ENCODE measurements at places on chromosomes 6 and 20.
A peak's percentile ranks its signal among the peaks of the same experiment; 100 is the strongest.

DNA sequence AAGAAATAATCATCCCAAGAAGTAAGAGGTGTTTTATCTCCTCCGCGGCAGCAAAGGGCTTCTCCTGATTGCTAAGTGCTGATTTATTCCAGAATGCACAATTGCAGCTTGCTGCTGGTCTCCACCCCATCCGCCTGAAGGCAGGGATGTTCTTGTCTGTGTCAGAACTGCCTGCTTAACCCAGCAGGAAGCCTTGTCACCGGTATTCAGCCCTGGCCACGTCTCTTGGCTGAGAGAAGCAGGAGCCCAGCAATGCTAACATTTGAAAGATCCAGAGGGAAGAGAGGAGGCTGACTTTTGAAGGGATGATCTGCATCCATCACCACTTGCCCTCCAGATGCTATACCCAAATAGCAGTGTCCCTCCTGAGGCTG is 4.2 kb downstream of the SCML4 start:
- no peak for DNase-seq

GRCh38 chr6:1572892-1573291 is 36.8 kb upstream of the FOXC1 start:
- DNase-seq, result no peak

GRCh38 chr6:40810171-40810570 is 223.0 kb upstream of the LRFN2 start:
- DNase-seq, result no peak

GRCh38 chr6:2085657-2086056 is 159.7 kb downstream of the GMDS start:
- DNase-seq, result no peak

DNA sequence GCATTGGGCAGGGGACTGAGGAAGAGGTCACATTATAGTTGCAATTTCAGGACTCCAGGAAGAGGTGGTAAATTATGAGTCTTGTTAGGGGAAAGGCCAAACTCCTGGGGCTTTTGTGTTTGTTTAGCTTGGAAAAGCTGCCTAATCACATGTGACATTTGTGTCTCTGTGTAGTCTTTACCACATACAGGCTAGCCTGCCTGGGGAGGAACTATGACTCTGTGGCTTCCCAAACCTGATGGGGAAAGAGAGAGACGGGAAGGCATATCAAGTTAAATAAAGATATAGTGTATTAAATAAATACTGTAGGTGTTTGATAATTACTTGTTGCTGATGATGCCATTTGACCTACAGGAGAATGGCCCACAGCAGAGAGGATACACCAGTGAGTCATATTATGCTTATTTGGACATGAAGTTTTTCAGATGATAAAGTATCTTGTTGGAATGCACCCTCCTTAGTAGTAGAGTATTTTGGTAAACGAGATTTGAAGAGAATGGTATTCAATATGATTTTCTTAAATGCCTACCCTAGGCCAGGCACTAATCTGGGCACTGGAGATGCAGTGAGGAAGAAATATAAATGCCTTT is 4.0 kb downstream of the BLTP3A start:
- no peak for DNase-seq

DNA sequence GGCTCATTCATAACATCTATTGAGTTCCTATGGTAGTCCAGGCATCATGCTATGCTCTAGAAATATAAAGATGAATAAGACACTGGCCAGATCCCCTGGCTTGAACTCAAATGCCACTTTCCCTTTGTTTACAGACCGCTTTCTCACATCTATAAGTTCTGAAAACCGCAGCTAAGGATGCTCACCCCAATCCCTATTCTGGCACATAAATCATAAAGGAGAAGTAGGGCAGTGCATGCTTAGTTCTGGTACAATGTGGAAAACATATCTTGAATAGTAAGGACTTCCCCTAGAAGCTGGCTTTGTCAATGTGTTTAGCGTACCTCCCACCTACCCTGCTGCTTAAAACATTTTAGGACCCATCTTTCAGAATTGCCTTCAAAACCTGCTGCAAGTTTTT is 26.4 kb downstream of the MRS2 start:
- DNase-seq, result no peak

GRCh38 chr6:134424798-134425170 is 106.9 kb upstream of the SGK1 start:
- no peak for DNase-seq

DNA sequence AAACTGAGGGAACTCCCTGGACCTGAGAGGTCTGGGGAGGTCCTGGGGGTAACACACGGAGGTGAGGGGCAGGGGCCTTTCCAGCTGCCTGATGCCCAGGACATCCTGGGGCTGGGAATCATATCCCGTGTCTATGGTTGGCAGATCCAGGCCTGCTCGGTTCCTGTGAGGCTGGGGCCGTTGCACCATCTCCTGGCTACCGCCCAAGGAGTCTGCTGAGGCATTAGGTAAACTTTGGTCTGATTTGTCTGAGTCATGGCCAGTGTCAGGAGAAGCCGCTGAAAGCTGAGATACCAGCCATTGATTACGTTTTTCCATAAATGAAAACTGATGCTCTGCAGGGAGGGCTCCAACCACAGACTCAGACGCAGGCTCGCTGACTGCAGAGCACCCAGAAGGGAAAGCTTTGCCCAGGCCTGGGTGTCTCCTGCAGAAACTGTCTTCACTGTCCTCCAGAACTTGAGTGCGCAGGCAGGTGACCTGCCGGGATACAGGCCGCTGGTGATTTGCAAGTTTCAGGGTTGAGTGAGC is 14.2 kb downstream of the TRAF3IP2 start:
- no peak for DNase-seq

DNA sequence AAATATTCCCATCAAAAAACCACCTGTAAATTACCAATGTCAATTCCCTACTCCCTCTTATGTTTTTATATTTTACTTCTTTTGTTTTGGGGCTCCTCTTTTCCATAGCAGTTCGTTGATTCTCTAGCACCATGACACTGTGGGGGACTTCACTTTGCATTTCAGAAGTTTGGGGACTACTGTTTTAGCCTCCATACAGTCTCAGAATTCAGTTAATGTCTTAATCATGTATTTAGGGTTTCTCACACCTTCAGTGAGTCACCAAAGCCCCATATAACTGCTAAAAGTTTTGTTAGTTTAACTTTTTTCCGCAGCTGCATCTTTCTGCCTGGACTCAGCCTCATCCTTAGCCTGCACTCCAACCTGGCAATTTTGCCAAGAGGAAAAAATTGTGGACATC is 20.7 kb upstream of the AIG1 start:
- DNase-seq, result no peak

DNA sequence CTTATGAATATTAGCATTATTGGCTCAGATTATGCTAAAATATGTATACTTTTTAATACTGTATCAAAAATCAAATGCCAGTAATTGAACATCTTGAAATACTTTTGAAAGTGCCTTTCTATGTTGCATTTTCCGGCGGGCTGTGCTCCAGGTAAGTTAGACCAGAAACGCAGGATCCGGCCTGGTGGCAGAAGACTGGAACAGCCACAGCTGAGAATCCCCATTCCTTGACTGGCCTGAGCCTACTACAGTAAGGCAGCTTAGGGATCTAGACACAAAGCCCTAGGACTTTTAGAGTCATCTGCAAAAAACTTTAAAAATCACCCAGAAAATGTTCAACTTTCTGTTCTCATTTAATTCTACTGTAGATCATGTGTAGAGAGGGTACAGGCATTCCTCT is 138.8 kb upstream of the C6orf118 start:
- DNase-seq, result no peak

DNA sequence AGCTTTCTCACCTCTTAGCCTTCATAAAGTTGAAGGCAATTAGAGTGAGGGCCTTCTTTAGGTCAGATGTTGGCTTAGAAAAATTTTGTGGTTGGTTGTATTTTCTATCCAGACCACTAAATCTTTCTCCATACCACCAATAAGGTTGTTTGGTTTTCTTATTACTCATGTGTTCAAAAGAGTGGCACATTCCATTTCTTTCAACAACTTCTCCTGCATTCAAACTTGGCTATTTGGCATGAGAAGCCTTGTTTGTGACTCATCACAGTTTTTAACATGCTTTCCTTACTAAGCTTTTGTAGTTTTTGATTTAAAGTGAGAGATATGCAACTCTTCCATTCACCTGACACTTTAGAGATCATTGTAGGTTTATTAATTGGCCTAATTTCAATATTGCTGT is 949.6 kb downstream of the TBC1D32 start:
- no peak for DNase-seq

DNA sequence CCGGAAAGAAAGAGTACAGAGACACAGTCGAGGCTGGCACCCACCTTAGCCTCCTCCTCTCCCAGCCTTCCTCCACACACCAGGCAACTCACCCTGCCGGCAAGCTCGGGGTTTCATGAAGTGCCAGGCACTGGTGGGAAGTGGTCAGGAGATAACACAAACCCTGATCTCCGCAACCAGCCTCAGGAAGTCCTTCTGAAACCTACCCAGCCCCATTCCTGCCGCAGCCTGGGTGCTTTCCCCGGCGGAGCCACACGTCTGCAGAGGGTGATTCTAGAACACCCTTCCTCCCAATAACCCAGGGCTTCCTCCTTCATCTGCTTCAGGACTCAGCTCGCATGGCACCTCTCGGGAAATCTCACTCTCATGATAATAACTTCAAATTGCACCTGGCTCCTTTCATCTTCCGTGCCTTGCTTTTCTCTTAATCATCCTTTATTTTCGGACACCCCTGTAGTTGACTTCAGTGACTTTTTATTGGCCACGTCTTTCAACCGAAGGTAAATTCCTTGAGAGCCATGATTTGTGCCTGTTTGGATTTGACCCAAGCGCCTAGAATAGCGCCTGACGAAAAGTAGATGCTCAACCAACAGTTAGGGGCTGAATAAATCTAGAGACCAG is 8.7 kb upstream of the HLA-E start:
- peak; percentile 37 for DNase-seq

DNA sequence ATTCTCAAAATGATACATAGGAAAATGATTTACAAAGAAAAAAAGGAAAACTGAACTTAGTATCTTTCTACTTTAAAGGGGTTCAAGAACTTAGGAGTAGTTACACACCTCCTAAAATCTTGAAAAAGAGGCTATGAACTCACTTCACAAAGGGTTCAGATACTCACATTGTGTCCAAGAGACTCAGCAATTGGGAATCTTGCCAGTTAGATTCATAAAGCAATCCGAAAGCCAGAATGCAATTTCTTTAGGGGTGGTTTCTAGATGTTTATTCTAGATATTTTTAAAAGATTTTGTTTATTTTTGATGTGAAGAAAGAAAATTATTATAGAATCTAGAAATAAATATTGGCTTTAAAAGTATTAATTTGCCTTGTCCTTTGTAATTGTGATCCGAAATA is 1.7 kb upstream of the MYB start:
- no peak for DNase-seq

GRCh38 chr20:19885939-19886660 is 128.0 kb downstream of the RIN2 start:
- DNase-seq, result no peak

GRCh38 chr6:148700741-148701311 is 46.0 kb upstream of the UST start:
- no peak for DNase-seq

DNA sequence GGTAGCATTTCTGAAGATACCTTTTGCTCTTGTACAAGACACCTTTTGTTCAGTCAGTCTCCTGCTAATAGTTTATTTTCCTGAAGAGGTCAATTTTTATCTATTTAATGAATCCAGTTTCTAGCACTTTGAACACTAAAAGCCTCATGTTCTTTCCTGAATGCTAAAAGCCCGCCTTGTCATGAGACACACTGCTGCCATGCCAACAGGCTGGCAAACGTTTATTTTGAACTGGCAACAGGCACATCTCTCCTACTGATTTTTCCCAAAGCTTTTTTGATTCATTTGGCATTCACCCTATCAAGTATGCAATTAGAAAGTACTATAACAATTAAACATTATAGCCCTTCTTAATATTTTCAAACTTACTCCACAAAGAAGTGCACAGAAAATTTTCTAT is 421.2 kb upstream of the EYS start:
- no peak for DNase-seq

GRCh38 chr20:49809803-49810359 is 2.7 kb upstream of the SLC9A8 start:
- no peak for DNase-seq

DNA sequence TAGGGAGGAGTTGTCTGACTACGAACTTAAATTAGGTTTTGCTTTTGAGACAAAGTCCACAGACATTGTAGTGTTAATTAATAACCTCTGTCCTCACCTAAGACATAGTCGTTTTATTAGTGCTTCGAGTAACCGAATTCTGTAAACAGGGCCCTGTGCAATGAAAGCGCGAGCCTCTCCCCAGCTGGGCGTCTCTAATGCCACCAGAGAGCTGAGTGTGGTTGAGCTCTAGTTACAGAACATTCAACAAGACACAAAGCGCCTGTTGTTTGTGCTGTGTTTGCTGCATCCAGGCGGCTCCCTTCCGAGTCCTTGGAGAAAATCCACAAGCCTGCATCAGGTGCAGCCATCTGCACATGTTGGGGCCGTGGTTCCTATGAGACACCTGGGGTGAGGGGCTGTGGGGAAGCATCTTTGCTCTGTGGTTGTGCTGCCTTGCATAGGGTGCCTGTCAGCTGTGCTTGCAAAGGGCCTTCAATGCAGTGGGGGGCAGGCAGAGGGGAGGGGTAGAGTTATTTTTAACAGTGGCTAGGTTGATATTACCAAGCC is 63.9 kb downstream of the CD164 start:
- no peak for DNase-seq

GRCh38 chr20:45429618-45430017 is 13.7 kb downstream of the PIGT start:
- no peak for DNase-seq

- DNase-seq, result no peak
Observed at GRCh38 chr6:89023591-89024441, 56.7 kb upstream of the PNRC1 start.

- DNase-seq, result no peak
Observed at GRCh38 chr20:3930265-3931206, 41.3 kb downstream of the PANK2 start.

GRCh38 chr20:60749804-60750602 is 502.1 kb upstream of the CDH4 start:
- DNase-seq, result no peak

DNA sequence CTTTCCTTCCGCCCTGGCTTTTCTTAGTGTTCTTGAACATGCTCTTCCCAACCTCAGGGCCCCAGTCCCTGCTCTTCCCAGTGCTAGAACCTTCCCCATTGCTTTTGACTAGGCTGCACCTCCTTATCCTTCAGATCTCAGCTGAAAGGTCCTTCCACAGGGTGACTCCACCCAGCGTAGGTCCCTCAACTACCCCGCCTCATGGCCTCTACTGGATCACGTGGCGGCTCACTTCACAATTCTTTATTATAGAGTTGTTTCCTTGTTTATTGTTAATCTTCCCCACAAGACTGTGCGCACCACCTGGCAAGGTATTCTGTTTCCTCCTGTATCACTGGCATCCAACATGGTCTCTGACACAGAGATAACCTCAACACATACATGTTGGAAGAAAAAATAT is 31.2 kb downstream of the TTLL9 start:
- DNase-seq, result no peak

GRCh38 chr6:111753573-111753972 is 119.7 kb downstream of the FYN start:
- no peak for DNase-seq

DNA sequence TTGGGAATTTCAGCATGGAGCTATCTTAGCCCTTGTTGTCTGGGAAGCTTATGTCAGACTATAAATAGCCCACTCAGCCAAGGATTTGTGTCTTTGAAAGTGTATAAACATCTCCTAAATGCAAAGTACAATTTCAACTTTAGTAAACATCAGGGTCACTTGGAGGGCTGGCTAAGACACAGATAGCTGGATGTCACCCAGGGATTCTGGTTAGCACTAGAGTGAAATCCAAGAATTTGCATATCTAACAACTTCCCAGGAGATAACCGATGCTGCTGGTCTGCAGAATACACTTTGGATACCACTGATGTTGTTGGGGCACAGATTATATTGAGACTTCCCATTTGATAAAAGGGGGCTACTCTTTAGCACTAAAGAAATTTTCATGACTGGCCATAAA is 130.9 kb downstream of the PAX1 start:
- no peak for DNase-seq

All from activated CD8-positive, alpha-beta memory T cell treated with anti-CD3 and anti-CD28 coated beads, Interleukin-2, amount 50 U/mL, for 4 hours (primary cell).